ENCODE measurements at places on chromosomes 3 and 15.

DNA sequence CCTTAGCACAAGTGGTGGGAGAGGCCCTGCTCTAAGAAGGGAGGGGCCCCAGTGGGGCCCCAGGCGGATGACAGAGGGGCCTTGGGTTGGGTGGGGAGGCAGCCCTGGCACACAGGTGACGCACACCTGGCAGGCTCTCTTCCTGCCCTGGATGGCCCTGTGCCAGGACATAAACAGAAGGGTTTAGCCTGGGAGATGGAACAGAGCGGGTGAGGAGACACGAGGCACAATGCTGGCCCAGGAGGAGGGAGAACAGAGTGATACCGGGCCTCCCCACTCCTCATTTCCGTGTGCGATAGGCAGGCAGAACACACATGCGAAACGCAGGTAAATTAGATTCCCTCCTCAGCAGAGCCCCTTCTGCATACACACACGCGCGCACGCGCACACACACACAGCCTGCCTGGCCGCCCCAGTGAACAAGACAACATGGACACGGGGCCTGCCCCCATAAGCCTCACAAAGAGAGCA is 39.8 kb downstream of the IDH2 start:
- no peak for DNase-seq

- no peak for DNase-seq
Observed at GRCh38 chr3:163939926-163940325, 1138.4 kb downstream of the SI start.

DNA sequence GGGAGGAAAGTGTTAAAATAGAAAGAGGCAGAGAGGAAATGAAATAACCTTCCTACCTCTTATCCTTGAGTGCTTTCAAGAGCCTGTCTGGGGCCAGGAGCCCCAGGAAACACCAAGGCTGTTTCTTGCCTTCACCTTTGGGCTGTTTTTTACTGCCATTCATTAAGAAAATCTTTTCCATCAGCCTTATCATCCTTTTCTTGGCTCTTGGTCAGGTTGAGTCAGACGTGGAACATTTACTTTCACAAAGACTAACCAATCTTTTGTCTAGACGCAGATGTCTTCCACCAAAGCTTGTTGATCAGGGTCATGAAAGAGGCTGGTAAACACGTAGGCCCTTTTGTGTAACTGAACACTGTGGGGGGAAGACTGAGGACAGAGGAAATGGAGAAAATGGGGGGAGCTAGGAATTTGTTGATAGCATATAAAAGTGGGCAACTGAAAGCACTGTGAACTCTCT is 151.0 kb upstream of the THBS1 start:
- DNase-seq = no peak

GRCh38 chr15:51621936-51622603 is 501 bp downstream of the DMXL2 start:
- DNase-seq = peak; percentile 57

DNA sequence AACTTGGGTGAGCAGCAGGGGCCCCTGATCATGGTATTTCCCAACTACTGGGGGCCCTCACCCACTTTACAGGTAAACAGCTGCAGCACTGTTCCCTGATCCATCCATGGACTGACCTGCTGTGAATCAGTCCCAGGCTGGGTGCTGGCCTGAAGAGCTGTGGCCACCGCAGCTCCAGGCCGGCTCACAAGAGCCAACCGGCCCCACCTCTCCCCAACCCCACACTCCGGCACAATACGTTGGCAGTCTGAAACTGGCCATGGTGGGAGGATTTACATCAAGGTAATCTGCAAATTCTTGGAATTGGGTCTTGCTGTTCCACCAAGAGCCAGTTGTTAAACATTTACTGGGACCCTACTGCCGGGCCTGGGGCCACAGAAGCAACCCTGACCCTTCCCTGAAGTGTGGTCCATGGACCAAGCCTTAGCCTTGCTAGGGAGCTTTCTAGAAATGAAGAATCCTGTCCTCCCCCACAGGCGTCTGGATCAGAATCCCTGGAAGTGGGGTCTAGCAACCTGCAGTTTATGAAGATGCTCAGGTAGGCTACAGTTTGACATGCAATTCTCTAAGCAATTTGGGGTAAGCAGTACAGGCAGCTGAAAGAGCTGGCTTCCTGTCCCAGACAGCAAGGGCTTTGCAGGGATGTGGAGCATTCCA is 3.7 kb downstream of the SLC6A20 start:
- DNase-seq = no peak

GRCh38 chr15:57287123-57287521 is 89.2 kb upstream of the CGNL1 start:
- DNase-seq = no peak

DNA sequence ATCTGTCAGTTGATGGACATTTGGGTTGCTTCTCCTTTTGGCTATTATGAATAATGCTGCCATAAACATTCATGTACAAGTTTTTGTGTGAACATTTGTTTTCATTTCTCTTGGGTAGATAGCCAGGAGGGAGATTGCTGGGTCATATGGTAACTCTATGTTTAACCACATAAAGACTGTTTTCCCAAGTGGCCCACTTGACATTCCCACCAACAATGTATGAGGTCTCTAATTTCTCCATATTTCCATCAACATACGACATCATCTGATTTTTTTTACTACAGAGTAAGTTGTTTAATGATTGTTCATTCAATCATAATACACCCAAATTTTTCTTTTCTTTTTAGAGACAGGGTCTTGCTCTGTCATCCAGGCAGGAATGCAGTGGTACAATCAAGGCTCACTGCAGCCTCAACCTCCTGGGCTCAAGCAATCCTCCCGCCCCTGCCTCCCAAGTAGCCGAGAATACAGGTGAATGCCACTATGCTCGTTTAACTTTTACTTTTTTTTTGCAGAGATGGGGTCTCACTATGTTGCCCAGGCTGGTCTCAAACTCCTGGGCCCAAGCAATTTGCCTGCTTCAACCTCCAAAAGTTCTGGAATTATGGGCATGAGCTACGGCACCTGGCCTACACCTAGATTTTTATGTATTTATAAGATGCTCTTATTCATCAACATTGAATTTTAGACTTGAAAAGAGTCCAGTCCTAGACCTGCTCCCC is 6.8 kb downstream of the IP6K1 start:
- peak; percentile 6 for DNase-seq

DNA sequence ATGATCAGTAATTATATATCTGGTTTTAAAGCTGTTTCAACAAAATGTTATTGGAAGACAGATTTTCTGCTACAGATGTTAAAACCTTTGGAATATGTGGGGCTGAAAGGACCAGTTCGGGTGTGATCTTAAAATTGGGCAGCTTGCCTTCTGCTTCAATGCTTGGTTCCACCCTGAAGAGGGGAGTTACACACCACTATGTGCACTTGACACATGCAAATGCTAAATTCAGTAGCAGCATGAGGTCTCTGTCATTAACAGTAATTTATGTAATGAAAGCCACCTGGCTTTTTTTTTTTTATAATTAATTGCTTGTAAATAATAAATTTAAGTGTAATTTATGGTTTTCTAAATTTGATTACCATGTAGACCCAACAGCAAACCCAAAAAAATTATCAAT is 24.6 kb downstream of the CDIN1 start:
- no peak for DNase-seq

DNA sequence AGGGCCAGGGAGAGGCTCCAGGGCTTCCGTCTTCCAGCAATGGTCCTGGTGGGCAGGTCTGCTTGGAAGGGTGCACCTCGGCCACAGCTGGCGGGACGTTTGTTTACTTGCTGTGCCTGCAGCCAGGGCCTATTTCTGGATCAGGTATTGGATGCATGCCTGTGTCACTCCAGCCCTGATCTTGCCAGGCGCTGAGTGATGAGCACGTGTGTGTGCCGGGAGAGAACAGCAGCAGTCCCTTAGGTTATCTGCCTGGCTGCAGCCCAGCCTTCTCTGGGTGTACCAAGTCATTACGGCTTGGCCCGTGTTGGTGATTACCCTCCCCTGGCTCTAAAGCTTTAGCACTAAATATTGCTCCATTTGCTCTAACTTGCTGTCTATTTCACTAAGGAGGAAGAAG is 14.9 kb downstream of the CCDC32 start:
- no peak for DNase-seq

GRCh38 chr3:148974726-148975125 is 16.6 kb upstream of the GYG1 start:
- no peak for DNase-seq

DNA sequence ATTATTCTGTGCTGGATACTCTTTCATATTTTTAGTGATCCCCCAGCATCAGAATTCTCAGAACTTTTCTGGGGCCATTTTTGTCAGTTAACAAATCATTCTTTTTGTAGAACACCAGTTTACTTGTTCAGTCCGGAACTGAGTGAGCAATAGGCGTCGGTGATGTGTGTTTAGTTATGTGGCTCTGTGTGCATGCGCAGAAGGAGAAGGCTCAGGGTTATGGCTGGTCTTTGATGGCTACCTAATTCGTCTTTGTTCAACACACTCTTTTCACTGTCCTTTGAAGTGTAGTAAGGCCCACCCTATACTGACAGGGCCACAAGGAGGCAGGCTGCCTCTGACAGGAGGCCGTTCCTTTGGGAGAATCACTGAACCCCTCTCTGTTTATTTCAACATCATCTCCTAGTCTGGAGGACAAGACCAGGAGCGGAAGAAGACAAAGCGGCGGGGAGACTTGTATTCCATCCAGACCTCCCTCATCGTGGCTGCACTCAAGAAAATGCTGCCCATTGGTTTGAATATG is 158.2 kb upstream of the CHRM5 start:
- DNase-seq = no peak

DNA sequence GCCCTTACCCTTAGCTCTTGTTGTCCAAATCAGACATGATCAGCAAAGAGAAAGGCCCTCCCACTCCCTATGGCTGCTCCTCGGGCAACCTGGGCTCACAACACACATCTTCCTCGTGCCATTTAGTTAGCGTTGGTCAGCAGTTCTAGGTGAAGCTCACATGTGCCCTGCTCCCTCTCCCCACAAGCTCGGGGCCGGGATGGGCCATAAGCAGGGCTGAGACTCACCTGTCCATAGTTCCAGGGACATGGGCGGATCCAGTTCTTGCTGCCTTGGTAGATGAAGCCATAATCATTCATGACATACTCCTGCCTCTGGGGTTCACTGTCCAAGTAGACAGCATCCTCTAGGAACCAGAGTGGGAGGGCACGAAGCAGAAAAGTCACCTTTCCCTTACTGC is 10.4 kb downstream of the TGM5 start:
- no peak for DNase-seq

DNA sequence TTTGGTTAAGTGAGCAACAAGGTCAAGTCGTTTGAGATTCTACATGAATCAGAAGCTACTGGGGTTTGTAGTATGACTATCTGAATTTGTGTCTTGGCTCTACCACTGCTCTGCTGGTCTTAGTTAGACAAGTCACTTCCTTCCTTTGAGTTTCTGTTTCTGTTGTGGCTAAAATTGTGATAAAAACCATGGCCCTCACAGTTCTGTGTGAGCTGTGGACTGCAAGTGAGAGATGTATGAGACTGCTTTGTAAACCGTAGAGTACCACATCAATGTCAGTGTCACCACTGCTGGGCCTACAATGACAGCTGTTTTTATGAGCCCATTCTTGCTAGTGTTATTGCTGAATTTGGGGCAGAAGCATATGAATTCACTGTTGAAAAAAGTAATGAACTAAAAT is 32.7 kb downstream of the RARB start:
- no peak for DNase-seq

- DNase-seq = no peak
Observed at GRCh38 chr3:173785004-173785403, 387.5 kb downstream of the NLGN1 start.

DNA sequence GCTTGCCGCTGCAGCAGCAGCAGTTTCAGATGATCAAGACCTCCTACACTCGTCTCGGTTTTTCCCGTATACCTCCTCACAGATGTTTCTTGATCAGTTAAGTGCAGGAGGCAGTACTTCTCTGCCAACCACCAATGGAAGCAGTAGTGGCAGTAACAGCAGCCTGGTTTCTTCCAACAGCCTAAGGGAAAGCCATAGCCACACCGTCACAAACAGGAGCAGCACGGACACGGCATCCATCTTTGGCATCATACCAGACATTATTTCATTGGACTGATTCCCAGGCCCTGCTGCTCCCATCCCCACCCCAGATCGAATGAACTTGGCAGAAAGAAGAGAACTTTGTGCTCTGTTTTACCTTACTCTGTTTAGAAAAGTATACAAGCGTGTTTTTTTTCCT is 17.6 kb downstream of the CALML4 start:
- DNase-seq = no peak

- peak; percentile 15 for DNase-seq
Observed at GRCh38 chr15:100338971-100339444, 2.8 kb downstream of the ADAMTS17 start.

DNA sequence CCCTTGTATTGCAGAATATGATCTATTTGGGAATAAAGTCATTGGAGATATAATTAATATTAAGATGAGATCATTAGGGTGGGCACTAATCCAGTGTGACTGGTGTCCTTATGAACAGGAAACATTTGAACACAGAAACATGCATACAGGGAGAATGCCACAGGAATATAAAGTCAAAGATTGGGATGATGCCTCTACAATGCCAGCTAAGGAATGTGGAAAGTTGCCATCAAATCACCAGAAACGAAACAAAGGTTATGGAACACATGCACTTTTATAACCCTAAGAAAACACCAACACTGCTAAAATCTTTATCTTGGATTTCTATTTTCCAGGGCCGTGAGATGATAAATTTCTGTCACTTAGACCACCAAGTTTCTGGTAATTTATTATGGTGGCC is 442.4 kb upstream of the BCHE start:
- DNase-seq = no peak

DNA sequence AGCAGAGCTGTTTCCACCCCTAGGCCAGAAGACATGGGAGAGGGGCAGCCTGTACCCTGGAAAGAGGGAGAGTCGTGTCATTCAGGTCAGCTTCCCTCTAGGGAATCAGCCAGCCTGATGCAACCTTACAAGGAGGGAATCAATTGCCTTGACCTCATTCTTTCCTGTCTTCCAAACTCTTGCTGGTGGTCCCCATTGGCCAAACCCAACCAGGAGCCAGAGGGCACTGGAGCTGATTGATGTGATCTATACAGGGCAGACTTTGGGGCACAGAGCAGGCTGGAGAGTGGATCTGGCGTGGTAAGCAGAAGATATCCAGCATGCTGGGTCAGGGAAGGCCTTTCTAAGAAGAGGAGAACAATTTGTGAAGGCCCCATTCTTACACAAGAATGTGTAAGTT is 19.1 kb upstream of the MAGEF1 start:
- DNase-seq = no peak

GRCh38 chr3:125087768-125088391 is 32.1 kb upstream of the HEG1 start:
- no peak for DNase-seq
